ENCODE measurements at places on chromosomes 2 and 18. TPM values are rescaled to one million over a fixed set of nuclear protein-coding genes. Genes with fewer than 3 reads are reported as not detected.
A peak's percentile ranks its signal among the peaks of the same experiment; 100 is the strongest.

Gene FKBP1B
- 14.2 TPM for total RNA-seq

DNA sequence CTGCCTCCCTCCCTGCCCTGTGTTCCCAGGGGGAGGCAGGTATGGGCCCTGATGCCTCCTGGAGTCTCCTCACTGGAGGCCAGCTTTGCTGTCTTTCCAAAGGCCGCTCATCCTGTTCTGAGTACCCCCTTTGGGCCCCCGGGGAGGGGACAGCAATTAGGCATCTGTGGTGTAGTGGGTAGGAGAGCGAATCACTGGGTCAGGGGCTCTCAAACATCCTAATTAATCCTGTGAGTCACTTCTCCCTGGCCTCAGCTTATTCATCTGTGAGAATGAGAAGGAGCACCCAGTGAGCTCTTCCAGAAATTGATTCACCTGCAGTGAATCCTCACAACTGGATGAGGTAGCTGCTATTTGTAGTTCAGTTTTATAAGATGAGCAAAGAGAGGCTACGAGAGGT, 16.4 kb downstream of the TET3 start:
- peak overlapping the region; percentile 16 for H3K27ac ChIP-seq
- H3K4me3 ChIP-seq = no peak overlapping the region
- H3K36me3 ChIP-seq = no peaks in the 10 kb centered on the region
- DNase-seq = no peak

GRCh38 chr2:205755923-205756322, 73.6 kb downstream of the NRP2 start:
- DNase-seq = no peak
- H3K27ac ChIP-seq = peak overlapping the region; percentile 37
- peaks cover 32% of the 10 kb centered on the region for H3K4me1 ChIP-seq

Gene WDPCP
- total RNA-seq = 13.3 TPM

Data from vagina (tissue), 2 donors.